ENCODE measurements at places on chromosomes 5 and 9.

- DNase-seq: no peak
Measured at GRCh38 chr9:16986556-16986955, 116.1 kb upstream of the BNC2 start.

GRCh38 chr9:84136119-84136868 lies 155.7 kb downstream of the RMI1 start:
- DNase-seq: no peak

DNA sequence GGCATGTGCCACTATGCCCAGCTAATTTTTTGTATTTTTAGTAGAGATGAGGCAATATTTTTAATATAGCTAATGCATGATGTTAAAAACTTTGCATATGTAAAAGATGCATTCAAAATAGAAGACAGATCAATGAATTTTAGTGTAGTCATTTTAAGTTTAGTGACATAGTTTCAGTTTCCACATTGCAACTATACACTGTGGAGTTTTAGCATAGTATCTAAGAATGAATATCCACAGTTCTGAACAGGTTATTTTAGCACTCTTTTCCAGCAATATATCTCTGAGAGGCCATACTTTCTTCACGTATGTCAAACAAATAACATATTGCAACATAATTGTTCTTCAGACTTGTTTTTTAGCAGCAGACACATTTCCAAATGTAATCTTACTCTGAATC lies 39.3 kb downstream of the RAB24 start:
- no peak for DNase-seq

- no peak for DNase-seq
Measured at GRCh38 chr5:146765089-146765832, 113.3 kb downstream of the PPP2R2B start.

GRCh38 chr5:130479045-130479804 lies 575.0 kb downstream of the CHSY3 start:
- DNase-seq: no peak

Measured in NCI-H187 (cell line).